ENCODE measurements at places on chromosomes 6 and 20.

DNA sequence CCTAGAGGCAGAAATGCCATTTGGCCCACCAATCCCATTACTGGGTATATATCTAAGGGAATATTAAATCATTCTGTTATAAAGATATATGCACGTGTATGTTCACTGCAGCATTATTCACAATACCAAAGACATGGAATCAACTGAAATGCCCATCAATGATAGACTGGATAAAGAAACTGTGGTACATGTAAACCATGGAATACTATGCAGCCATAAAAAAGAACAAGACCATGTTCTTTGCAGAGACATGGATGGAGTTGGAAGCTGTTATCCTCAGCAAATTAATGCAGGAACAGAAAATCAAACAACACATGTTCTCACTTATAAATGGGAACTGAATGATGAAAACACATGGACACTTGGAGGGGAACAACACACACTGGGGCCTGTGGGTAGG is 458.4 kb downstream of the CD83 start:
- DNase-seq = no peak

- DNase-seq = no peak
These were observed 30.3 kb downstream of the ZNF318 start for GRCh38 chr6:43339168-43339567.

DNA sequence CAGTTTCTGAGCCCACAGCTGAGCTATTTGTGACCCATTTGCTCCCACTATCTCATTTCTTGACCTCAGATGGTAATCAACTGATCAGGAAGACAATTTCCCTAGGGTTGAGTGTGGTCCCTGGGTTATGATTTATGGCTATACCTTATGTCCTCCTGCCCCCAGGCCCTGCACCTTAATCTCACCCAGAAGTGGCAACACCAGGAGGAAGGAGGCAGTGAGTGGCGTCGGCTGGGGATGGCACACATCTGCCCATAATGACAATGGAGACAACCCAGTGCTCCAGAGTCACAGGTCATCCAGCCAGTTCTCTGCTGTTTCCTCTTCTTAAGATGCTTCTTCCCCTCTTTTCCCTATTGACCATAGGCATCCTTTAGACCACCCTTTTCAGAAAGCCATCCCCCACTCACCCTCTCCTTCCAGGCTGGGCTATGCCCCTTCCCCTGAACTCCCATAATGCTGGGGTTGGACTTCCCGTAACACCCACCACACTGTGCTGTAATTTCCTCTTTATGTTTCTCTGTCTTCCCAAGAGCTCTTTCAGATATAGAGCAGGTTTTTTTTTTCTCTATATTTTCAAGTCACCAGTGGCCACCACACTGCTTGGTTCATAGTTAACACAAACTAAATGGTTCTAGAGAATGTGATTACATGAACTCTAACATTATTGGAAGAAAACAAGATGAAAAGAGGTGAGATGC is 8.0 kb downstream of the TRIM10 start:
- no peak for DNase-seq

DNA sequence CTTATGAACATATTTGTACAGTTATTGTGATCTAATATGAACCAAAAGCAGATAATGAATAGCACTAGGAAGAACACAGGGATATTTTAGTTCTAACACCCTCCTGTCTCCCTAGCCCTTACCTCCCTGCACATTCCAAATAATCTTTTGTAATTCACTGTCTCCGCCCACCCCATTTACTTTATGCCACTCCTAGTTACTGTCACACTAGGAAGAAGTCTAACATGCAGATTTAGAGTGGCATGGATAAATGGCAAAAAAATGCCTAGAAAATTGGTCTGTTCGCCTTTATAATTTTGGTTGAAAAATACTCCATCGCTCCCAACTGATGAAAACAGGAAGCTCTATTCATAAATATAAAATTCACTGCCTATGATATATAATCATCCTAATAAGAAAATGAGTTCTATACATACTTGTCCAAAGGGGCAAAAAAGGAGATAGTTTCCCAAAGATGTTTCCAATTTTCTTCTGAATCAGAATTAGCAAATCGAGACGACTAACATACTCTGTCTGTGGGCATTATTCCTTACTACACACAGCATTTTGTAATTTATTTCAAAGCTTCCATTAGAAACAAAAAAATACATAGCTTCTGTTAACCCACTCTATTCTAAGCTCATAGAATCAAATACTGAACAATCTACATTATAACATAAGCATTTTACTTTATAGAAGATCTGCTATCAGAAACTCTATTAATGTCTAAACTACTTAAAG is 1.3 kb upstream of the RUNX2 start:
- no peak for DNase-seq

- no peak for DNase-seq
These were observed 42.1 kb downstream of the KLHL31 start for GRCh38 chr6:53623497-53623896.

- DNase-seq = no peak
These were observed 50.7 kb upstream of the TPD52L1 start for GRCh38 chr6:125102891-125103290.

- DNase-seq = no peak
These were observed 31.8 kb downstream of the CPXM1 start for GRCh38 chr20:2768632-2769015.

- DNase-seq = no peak
These were observed 161.8 kb downstream of the DLL1 start for GRCh38 chr6:170128811-170129681.

- no peak for DNase-seq
These were observed 187.7 kb upstream of the PRSS16 start for GRCh38 chr6:27059621-27060425.

GRCh38 chr20:62953839-62954703 is 1.6 kb downstream of the SLC17A9 start:
- peak; percentile 29 for DNase-seq

DNA sequence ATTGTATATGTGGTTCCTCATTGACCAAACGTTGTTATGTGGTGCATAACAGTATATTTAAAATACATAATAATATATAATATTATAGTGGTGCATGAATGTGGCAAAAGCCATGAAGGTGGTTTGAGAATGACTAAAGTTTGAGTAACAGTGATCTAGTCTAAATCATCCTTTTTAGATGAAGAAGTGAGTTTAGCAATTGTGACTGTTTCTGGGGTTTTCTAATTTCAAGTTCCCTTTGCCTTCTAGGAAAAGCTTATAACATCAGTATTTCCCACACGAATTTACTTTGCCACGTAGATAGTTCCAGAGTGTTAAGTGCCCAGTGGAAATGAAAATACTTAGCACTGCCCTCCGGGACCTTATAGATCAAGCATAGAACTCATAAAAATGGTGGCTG is 40.9 kb downstream of the ARFGEF2 start:
- no peak for DNase-seq

- peak; percentile 17 for DNase-seq
These were observed 111.7 kb downstream of the PREX1 start for GRCh38 chr20:48716086-48716485.

- no peak for DNase-seq
These were observed 84.9 kb upstream of the ASF1A start for GRCh38 chr6:118808793-118809638.

GRCh38 chr20:35443003-35443402 is 5.0 kb upstream of the GDF5 start:
- DNase-seq = no peak

DNA sequence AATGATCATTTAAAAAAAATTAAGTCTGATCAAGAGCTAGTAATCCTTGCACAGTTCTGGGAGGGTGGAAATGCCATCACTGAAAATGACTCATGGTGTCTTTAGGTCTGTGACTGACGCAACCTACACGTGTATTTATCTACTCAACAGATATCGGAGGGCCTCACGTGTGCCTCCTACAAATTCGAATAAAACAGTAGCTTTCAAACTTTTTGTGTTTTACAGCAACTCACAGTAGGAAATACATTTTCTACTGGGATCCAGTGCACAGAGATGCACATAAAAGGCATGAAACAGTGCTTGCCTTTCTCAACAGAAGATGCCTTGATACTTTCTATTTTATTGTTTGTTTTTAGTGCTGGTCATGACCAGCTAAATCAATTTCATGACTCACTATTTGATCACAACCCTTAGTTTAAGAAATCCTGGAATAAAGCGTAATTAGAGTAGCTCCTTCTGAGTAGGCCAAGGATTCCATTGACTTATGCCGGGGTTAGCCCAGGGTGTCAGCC is 210.0 kb upstream of the SNX9 start:
- no peak for DNase-seq

- no peak for DNase-seq
These were observed 14.6 kb downstream of the GCLC start for GRCh38 chr6:53530346-53530745.

GRCh38 chr20:56653211-56653610 is 24.1 kb downstream of the TFAP2C start:
- no peak for DNase-seq

GRCh38 chr6:103119056-103119455 is 1725.5 kb downstream of the GRIK2 start:
- DNase-seq = no peak

DNA sequence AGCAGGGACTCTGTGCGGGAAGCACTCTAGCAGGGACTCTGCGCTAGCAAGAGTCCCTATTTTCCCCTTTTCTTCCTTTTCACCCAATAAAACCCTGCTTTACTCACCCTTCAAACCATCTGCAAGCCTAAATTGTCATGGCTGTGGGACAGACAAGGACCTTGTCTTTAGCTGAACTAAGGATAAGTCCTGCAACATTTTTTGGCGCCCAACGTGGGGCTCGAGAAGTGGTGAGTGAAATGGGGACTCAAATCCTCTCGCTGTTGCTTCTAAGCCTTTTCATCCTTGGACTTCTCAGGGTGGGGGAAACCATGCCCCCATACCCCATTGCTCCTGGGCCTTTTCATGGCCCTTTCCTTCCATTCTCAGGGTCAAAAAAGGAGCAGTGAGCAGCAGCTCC is 46.4 kb downstream of the IMPG1 start:
- no peak for DNase-seq

DNA sequence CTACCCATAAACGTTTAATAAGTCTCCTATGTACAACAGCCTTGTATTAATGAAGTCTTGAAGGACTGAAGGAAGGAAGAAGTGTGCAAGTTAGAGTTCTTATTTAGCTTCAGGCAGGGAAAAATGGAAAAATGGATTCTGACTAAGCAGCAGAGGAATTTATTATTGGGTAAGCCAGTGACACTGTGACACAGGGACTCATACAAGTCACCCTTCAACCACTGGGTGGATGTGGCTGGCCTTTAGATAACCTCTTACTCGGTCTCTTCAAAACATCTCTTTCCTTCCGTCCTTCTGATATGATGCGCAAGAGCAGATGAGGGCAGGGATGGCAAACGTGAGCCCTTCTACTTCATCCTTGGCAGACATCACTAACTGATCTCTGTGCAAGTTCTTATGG is 145.6 kb downstream of the DHX35 start:
- DNase-seq = no peak

GRCh38 chr6:41278699-41279405 is 7.6 kb downstream of the TREM1 start:
- peak; percentile 24 for DNase-seq

All from stimulated activated CD8-positive, alpha-beta memory T cell treated with anti-CD3 and anti-CD28 coated beads, Interleukin-7, amount 100 ng/mL, for 24 hours (primary cell).